RPMI8226 (cell line): ENCODE measurements at places on chromosomes 2 and 18.

GRCh38 chr2:44116319-44116718 is 52.4 kb upstream of the PPM1B start:
- no peak for DNase-seq

DNA sequence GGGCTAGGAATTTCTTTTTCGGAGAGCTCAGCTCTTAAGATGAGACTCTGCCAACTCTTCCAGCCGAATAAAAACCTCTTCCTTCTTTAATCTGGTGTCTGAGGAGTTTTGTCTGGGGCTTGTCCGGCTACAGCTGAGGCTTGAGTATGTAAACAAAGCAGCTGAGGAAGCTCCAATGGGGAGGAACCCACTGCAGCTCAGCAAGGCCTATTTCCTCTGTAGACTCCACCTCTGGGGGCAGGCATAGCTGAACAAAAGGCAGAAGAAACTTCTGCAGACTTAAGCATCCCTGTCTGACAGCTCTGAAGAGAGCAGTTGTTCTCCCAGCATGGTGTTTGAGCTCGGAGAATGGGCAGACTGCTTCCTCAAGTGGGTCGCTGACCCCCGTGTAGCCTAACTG is 838.7 kb downstream of the CCDC85A start:
- DNase-seq, result no peak

- DNase-seq, result no peak
Observed at GRCh38 chr2:119155633-119156032, 2.9 kb downstream of the C1QL2 start.

- no peak for DNase-seq
Observed at GRCh38 chr2:55153584-55154299, 78.4 kb downstream of the CLHC1 start.

DNA sequence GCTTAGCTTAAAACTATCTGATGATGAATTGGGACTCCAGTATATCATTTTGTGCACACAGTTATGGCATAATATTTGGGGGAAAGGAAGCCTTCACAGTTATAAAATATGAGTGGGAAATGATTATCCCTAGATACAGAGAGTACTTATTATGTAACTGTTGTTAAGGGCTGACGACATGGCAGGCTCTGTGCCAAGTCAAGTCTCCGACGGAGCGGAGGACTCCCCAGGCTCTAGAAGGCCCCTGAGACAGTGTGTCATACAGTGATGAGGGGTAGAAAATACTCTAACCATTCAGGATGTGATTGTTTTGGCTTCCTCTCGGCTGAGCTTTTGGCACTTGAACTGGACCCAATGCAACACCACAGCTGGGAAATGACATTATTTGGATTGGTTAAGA is 211.8 kb downstream of the SLC8A1 start:
- DNase-seq, result no peak

GRCh38 chr2:39514825-39515224 is 77.7 kb upstream of the MAP4K3 start:
- no peak for DNase-seq

GRCh38 chr2:220562375-220563140 is 935.1 kb downstream of the SLC4A3 start:
- DNase-seq, result no peak

DNA sequence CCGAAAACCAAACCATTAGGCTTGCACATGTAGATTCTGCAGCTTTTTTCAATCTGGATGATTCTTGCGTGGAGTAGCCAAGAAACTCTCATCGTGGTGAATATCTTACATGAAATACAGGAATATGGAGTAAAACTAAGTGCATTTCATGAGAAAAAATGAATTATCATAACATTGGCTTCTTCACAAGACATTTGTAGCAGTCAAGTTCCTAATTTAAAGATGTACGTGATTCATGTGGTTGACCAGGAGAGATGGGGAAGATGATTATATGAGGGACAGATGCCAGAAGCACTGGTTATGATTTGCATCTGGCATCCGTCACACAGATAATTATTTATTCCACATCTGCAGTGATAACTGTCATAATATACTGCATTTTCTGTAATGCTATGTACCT is 90.4 kb downstream of the ANTXR1 start:
- no peak for DNase-seq

GRCh38 chr18:55307505-55307904 is 280.5 kb downstream of the TCF4 start:
- no peak for DNase-seq

GRCh38 chr2:121858369-121858768 is 102.9 kb downstream of the TSN start:
- no peak for DNase-seq

DNA sequence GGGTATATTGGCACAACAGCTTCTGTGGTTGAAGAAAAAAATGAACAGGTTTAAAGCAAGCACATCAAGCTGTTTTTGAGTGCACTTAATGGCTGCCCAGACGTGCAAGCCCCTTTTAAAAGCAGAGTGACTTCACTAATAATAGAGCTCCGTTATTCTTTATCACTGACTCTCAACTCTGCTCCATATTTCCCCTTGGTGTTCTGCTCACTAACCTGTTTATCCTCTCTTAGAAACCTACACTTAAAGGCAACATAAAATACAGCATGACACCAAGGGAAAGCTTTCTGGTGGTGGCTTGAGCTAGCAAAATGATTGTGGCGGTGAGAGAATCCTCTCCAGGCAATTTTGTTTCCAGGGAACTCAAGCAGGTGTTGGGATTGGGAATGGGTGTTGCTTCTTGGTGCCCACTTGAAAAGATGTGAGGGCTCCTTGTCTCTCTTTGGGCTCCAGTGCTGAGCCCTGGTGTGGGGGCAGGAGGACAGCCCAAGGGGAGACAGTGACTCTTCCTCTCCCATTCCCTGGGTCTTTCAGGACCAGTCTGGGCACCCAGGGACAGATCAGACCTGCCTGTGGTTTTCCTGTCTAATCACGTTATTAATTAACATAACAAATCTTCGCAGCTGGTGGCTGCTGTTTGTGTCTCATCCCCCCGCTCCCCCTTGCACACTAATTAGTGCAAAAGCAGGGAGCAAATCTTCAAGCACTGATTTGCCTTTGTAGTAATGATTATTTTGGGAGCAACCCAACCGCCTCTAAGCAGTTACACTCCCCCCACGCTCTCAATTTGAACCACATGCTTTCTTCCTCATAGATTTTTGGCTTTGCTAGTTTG is 289.4 kb upstream of the CXCR4 start:
- no peak for DNase-seq

- DNase-seq, result no peak
Observed at GRCh38 chr18:35174745-35175144, 66.1 kb upstream of the ZNF397 start.

GRCh38 chr2:129901754-129902415 is 77.6 kb upstream of the RAB6C start:
- no peak for DNase-seq
